ENCODE measurements at places on chromosomes 11 and 22.

- no peak for DNase-seq
These were observed 9.4 kb downstream of the AASDHPPT start for GRCh38 chr11:106086850-106087249.

DNA sequence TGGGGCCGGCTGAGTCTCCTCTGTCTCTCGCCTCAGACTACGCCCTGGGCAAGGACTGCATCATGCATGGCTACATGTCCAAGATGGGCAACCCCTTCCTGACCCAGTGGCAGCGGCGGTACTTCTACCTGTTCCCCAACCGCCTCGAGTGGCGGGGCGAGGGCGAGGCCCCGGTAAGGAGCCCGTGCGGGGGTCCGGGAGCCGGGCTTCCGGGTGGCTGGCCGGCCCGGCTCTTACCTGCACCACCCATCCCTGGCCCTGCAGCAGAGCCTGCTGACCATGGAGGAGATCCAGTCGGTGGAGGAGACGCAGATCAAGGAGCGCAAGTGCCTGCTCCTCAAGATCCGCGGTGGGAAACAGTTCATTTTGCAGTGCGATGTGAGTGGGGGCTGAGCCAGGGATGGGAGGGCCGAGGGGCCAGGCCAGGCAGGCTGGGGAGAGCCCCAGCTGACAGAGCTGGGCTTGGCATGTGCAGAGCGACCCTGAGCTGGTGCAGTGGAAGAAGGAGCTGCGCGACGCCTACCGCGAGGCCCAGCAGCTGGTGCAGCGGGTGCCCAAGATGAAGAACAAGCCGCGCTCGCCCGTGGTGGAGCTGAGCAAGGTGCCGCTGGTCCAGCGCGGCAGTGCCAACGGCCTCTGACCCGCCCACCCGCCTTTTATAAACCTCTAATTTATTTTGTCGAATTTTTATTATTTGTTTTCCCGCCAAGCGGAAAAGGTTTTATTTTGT lies 4.1 kb upstream of the ANKRD13D start:
- DNase-seq: peak; percentile 11

DNA sequence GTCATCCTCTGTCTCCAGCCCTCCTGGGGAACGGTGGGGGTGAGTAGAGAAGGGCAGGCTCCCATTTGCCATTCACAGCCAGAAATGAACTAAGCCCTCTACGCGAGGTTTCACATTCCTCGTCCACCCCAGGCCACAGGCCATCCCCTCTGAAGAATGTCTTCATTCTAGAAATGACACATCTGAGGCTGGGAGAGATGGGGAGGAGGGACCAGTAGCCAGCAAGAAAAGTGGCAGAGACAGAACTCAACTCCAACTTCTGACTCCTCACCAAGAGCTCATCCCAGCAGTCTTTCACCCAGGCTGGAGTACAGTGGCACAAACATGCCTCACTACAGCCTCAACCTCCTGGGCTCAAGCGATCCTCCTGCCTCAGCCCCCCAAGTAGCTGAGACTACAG lies 3.4 kb downstream of the CTSF start:
- no peak for DNase-seq

DNA sequence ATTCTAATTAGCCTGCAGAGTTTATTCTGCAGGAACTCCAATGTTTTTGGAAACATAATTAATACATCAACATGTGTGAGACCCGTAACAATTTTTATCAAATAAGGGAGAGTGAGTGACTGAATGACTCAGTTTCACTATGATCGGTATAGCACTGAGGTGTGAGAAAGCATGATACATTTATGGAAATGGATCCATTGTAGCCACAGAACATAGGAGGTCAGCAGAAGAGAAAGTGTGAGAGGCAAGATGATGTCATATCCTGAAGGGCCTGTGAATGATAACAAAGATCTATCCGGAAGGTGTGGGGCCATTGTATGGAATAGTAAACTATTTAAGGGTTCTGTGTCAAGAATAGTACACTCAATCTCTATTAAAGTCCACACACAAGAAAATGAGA lies 1406.1 kb upstream of the TENM4 start:
- DNase-seq: no peak

DNA sequence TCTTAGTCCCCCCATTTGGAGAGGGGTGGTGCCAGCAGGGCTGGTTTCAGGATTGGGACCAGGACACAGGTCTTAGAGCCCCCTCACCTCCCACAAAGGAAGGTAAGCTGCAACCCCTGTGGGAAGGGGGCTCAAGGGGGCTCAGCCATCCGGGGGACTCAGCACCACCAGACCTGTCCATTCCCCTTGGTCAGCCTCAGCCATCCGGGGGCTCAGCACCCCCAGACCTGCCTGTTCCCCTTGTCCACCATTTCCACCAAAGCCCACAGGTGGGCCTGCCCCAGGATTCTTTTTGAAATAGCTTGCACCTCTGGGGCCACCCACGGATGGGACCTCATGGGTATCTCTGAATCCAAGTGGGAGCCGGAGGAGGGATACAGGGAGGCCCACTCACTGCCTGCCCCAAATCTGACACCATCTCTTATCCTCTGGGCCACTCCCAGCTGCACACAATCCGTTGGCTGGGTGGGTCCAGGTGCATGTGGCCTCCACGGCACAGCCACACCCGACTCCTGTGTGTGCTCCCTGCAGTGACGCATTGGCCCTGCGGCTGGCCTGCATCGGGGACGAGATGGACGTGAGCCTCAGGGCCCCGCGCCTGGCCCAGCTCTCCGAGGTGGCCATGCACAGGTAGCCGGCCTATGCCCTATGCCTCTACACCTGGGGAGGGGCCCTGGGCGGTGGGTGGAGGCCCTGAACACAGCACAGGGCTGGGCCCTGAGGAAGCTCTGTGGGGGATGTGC lies 15.9 kb downstream of the MCAT start:
- no peak for DNase-seq

DNA sequence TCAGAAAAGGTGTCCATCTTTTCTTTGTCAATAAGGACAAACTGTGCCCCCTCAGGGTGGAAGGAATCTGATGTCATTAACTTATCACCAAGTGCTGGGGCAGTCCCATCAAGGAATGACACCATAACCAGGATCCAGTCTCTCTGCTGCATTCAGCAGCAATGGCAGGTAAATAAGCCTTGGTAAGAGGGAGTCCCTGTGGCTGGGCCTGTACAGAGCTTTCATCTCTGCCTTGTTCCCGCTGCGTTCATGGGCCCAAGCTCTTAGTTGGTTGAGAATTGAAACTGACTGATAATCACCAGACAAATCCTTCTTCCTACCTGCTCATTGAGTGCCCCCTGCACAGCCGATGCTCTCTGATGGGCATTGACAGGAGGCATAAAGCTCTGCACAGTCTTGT lies 22.7 kb downstream of the EIF3F start:
- no peak for DNase-seq

- DNase-seq: no peak
These were observed 33.3 kb downstream of the DENND5A start for GRCh38 chr11:9231848-9232177.

DNA sequence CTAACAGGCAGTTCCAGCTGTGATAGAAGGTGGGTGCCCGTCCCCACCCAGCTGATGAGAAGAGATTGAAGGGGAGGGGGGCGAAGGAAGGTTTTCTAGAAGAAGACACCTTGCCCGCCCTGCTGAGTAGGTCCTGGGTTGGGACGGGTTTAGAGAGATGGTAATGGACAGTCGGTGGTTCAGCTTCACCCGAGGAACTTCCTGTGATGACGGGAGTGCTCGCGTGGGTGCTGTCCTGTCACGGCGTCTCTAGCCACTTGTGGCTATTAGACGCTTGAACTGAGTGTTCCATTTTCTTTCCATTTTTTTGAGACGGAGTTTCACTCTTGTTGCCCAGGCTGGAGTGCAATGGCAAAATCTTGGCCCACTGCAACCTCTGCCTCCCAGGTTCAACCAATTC lies 27.6 kb upstream of the MGAT3 start:
- DNase-seq: no peak

DNA sequence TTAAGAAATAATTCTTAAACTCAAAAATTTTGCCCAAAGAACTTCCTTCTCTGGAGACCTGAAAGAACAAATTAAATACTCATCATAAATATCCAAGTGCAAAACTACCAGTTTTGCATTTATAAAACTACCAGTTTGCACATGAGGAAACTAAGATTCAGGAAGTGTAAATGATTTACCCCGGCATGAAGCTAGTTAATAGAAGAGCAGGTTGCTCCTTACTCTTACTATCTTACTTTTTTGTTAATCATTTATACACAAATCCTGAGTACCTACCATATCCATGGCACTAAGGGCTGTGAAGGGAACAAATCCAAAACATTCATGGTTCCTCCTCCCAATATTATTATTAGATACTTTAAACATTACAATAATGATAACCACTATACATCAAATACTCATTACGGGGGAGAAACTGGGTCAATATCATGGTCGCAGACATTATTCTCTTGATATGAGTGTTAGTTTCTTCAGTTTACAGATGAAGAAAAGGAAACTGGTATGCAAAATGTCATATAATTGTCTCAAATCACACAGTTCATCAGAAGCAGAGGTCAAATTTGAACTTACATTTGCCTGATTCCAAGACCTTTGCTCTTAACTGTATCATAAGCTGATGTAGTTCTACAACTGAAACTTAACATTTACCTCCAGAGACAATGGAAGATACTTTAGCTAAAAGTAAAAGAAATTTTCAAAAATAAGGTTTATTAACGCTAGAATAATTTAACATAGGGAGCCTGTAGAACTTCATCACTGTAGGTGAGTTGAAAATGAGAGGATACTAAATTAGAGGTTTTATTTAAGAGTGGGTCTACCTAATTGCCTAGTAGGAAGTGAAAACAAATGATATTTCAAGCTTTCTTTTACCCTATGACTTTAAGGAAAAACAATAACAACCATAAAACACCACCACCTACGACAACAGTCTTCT lies 74.5 kb downstream of the FAM76B start:
- DNase-seq: no peak

GRCh38 chr11:120494595-120494994 lies 17.0 kb upstream of the GRIK4 start:
- no peak for DNase-seq

DNA sequence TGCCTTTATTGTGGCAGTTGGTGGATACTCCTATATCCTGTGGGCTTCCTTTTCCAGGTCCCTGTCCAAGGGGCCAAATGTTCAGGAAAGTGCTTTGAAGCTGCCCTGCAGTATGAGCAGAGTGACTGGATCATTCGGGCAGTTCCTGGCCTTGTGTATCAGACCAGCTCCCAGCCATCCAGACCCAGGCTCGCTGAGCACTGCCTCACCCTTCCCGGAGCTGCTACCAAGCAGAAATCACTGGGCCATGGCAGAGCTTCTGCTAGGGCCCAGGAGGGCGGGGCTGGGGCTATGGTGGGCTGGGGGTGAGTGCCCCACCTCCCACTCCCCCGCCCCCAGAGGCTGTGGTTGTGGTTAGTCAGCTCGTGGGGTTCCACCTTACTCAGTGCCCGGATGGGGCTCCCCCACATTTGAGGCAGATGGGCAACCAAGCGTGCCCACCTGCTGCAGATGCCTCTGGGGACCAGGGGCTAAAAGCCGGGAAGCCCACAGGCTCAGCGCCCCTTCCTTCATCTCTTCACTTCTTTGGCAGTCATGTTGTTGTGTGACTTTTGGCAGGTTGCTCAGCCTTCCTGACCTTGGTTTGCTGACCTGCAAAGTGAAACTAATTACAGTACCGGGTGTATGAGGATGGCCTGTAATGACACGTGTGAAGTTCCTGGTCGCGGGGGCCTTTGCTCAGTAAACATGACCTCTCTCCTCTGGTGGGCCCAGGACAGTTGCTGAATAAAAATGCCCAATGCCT lies 2.1 kb upstream of the LRRC32 start:
- peak; percentile 28 for DNase-seq

- DNase-seq: no peak
These were observed 25.3 kb downstream of the PPM1F start for GRCh38 chr22:21927174-21927823.

DNA sequence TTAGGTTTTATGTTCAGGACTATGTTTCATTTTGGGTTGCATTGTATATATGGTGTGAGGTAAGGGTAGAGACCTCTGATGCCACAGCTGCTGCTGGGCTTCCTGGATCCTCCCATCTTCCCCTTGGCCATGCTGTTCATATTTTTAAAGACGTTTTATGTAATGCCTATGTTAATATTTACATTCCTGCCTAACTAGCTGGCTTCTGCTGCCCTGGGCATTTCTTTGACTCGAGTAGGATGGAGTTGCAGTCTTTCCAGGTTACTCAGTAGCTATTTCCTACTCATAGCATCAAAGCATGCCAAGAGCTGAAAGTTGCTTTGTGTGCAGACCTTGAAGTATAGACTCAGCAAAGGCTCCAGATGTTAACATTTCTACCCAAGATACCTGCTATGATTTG lies 220.5 kb upstream of the CADM1 start:
- DNase-seq: no peak

- DNase-seq: no peak
These were observed 26.4 kb downstream of the VPS37C start for GRCh38 chr11:61134801-61135257.

GRCh38 chr22:23825246-23825905 lies 13.4 kb downstream of the DERL3 start:
- no peak for DNase-seq

- no peak for DNase-seq
These were observed 7.4 kb downstream of the PYGM start for GRCh38 chr11:64752175-64752970.

DNA sequence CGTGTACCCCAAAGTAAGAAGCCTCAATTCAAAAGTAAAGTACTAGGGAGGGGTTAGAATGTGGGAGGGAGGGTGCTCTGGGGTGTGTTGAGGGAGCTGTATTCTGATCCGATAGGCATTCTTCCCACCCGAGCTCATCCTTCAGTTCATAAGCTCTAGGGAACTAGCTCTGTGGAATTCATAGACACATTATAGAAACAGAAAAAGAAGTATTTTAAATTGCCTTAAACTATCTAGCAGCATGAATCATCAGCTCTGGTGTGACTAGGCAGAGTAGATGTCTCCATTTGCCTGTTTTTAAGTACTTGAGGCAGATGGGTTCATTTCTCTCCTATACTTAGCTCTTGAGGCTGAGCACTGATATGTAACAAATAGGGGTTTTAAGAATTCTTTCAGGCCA lies 7.3 kb upstream of the SGSM3 start:
- DNase-seq: no peak

DNA sequence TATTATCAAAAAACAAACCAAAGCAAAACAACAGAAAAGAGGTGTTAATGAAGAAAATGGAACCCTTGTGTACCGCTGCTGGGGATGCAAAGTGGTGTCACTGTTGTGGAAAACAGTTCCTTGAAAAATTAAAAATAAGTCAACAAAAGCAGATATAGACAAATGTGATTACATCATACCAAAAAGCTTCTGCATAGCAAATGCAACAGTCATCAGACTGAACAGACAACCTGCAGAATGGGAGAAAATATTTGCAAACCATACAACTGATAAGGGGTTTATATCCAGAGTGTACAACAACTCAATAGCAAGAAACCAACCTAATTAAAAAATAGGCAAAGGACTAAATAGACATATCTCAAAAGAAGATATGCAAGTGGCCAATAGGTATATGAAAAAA lies 22.9 kb upstream of the CARS1 start:
- DNase-seq: no peak

DNA sequence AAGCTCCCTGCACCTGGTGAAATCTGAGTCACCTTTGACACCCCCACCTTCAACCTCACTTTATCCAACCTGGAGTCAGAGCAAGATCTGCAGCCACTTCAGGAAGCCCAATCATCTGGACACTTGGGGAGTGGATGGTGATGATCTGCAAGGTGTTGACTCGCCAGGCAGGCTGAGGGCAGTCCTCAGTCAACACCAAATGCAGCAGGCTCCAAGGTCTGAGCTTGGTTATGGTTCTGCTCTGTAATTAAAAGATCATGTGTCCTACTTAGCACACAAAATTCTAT lies 446.9 kb downstream of the BRD1 start:
- no peak for DNase-seq
